Epithelial cell of proximal tubule (primary cell): ENCODE measurements at places on chromosomes 5 and 9. TPM values are rescaled to one million over a fixed set of nuclear protein-coding genes. Genes with fewer than 3 reads are reported as not detected.

- no peak for DNase-seq
Observed at GRCh38 chr9:88535226-88536022, 446 bp downstream of the NXNL2 start.

DNA sequence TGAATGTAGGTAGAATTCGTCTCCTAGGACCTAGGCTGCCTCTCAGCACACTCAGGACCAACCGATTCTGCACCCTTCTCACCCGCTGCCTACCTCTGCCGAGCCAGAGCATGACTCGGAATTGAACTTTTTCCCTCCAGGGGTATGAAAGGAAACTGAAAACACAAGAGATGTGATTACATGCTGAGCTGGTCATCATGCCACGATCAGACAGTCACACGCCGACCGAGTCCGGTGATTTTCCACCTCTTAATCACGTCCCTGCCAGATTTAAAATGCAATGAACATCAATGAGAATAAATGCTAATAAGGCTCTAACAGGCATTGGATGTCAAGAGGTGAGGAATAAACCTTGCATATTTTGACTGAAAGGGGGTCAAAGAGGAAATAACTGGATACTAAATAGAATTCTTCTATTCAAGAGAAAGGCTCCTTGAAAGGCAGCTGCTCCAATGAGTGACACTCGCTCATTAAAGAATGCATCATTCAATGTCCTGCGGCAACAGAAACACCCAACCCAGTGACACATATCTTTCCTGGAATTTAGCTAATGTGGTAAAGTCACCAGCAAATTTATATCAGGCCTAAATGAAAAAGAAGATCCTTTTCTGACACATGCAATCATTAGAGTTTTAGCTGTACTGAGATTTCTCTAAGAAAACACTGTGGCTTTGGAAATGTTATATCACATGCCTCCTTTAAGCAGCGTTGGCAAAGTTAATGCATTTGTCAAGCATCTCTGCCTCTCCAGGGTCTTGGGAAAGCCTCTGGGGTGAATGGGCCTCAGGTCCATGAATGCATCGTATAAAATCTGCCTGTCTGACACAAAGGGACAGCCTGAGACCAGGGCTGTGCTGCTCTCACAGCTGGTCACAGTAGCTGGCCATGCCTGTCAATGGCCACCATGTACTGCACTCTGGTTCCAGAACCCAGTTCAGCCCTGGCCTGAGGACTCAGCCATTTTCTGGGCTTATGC is 128.7 kb downstream of the SPOCK1 start:
- no peak for DNase-seq

GRCh38 chr5:171316258-171317121 is 7.4 kb downstream of the TLX3 start:
- DNase-seq, result no peak

DNA sequence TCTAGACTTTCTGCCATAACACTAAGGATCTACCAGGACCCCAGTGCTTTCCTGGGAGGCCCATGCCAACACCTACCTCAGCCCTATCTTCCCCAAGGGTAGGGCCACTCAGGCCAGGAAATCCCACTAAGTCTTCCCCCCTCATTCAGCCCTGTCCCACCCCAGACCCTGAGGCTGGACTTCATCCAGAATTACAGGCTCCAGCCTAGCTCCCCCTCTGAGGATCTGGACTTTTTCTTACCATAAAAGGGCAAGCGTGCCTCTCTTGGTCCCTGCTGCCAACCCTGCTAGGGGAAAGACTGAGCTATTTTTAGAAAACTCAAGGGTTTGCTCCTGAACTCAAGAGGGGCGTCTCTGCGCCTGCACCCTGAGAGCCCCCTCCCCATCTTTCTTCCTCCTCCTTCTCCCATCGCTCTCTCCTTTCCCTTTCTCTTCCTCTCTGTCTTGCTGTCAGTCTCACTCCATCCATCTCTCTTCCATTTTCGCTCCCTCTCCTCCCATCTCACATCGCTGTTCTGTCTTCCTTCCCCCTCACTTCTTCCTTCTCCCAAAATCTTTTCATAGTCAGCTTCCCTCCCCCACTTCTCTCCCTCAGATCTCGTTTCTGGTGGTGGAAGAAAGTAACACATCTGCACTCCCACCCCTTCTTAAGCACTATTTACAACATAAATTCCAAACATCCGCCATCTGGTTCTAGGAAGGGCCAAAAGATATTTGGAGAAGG is 38.1 kb upstream of the IL17B start:
- no peak for DNase-seq

GRCh38 chr5:41754857-41755256 is 115.4 kb downstream of the OXCT1 start:
- no peak for DNase-seq

DNA sequence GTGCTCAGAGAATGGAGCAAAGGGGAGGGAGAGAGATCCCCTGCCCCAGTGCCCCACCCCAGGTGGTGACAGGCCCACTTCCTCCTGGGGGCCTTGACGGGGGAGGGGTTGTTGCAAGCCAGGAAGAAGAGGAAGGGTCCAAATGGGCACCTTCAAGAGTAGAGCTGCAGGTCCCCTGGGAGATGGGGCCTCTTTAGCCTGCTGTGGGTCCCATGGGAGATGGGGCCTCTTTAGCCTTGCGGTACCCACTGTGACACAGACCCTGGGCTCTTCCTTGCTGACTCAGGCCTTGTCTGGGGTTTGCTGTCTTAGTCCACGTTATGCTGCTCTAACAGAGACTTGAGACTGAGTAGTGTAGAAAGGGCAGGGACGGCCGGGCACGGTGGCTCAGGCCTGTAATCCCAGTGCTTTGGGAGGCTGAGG is 9.6 kb upstream of the TOR4A start:
- no peak for DNase-seq

- DNase-seq, result no peak
Observed at GRCh38 chr9:123390337-123391135, 34.5 kb downstream of the CRB2 start.

DNA sequence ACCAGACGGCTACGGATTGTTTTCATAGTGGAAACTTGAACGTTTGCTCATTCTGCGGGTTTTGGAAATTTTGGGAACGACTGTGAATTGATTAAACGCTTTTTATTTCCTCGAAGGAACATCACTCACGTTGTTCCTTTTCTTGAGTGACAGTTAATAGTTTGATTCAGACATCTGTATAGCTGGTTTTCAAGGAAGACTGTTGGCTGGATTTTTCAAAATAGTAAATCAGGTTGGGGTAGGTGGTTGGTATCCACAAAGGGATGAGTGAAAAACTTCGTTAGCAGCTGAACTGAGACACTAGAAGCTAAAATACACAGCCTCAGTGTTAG is 1.1 kb downstream of the TGFBR1 start:
- no peak for DNase-seq

- DNase-seq, result peak; percentile 25
Observed at GRCh38 chr5:45454114-45454513, 242.1 kb downstream of the HCN1 start.

DNA sequence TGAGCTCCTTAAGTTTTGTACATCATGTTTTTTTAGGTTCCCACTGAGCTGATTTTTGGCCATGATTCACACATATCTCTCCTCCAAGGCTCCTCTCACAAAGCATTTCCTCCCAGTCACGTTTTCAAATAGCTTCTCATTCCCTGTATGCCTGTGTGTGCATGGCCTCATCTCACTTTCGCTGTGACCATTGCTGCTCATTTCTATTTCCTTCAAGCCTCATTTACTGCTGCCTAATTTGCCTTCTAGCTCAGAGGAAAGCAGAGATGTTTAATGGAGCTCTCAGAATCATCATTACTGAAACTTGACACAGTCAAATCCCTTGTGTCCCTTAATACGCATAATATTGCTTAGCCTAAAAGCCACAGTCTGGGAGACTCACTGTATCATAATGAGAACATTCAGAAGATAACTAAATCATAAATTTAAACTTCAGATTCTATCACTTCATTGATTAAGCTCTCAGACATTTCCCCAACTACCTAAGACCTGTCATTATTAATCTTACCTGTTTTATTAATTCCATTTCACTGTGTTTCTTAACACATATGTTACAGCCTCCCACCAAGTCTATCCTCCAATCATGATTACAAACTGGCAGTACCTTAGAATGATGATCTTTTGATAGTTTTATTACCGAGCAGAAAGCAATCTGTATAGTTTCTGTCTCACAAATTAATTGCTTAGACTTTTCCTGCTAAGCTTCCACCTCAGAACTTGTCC is 278.3 kb upstream of the PTGER4 start:
- no peak for DNase-seq

DNA sequence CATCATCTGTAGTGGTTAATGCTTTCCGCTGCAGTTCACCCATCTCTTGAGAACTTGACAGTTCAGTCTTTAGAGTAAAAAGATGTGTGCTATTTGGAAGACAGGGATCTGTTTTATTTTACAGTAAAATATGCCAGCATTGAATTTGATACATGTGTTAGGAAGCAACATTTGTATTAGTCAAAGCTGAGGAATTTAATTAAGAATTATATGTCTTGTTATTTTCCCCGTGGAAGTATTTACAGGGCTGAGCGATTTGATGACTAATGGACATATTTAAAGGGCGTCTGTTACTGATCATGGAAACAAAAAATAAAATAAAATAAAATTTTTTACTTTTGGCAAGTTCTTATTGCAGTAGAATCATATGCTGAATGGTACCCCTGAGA is 101.3 kb downstream of the PAM start:
- DNase-seq, result peak; percentile 39

DNA sequence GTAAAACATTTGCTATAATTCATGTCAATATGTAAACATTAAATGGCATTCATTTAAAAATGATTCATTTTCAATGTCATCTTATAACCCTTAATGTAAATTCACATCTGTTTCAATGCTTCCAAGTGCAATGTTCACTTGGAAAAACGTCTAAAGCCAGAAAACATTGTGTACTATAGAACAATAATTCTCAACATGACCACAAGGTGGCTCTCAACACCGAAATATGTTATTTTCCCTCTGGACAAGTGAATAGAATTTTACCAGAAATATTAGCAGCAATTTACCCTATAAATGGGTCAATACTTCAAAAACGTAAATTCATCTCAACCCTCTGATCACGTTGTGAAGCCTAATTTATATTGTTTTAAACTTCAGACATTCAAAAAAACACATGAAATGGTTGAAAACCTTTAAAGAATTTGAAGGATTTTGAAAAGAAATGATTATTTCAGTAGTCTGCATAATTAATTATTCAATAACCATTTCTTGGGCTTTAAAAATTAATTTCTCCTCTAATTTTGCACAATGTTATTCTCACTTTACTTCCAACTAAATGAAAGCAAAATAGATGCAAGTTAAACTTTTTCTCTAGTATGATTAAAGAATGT is 11.0 kb downstream of the CDH10 start:
- no peak for DNase-seq

- DNase-seq, result no peak
Observed at GRCh38 chr9:79581388-79581787, 9.6 kb downstream of the TLE4 start.

DNA sequence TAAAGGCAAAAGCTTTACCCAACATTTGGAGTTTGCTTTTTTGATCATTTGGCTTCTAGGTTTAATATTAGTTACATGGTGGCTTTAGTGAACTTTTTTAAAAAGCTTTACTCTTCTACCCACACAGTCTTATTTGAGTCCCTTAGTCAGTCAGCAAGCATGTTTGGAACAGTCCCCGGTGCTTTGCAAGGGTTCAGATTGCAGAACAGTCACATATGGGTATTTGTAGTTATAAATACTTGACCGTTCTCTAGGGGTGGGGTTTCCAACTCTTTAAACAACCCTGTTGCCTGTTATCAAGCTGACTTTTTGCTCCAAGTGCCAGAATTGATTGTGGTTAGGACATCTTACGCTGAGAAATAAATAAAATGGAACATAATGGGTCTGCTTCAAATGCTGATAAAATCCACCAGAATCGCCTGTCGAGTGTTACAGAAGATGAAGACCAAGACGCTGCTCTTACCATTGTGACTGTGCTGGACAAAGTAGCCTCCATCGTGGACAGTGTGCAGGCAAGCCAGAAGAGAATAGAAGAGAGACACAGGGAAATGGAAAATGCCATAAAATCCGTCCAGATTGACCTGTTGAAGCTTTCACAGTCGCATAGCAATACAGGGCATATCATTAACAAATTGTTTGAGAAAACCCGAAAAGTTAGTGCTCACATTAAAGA is at the start of gene CAVIN4:
TSS of gene CAVIN4 (plus strand) at position 304 of the 673 bp plus-strand sequence. CDS start at position 369, 65 bp downstream.
- DNase-seq, result no peak

DNA sequence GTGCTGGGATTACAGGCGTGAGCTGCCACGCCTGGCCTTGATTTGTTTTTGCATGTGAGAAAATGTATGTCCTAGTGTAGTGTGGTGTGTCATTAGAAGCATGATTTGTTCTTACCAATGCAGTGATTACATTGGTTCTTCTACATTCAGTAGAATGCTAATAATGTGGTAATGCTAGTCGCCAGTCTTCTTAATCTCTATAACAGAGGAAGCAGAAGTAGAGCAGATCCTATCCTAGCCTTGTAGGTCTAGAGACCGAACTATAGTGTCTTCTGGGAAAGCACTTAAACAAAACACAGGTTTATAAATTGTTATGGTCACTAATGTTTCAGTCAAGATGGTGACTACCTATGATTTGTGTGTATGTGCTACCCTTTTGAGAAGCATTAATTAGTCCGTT is 197.5 kb upstream of the DMRT1 start:
- DNase-seq, result no peak

GRCh38 chr5:164090358-164090757 is 584.9 kb downstream of the MAT2B start:
- DNase-seq, result no peak

IL31RA gene
- total RNA-seq, result 2.5 and 2.9 TPM in 2 replicates

SOHLH1 gene
- not detected in 2 replicates for total RNA-seq

BTNL3 gene
- total RNA-seq, result not detected in 2 replicates

LHX3 gene
- total RNA-seq, result not detected in 2 replicates

MARCOL gene
- total RNA-seq, result not detected in 2 replicates

CDK5RAP2 gene
- total RNA-seq, result 32.1 and 38.7 TPM in 2 replicates

HSPB3 gene
- not detected in 2 replicates for total RNA-seq
